ENCODE measurements at places on chromosomes 3 and 15. TPM values are rescaled to one million over a fixed set of nuclear protein-coding genes. Genes with fewer than 3 reads are reported as not detected.

ACAN gene
- 3.3 TPM for total RNA-seq

WDR72 gene
- total RNA-seq: not detected

SAMD7 gene
- total RNA-seq: not detected

GABRR3 gene
- total RNA-seq: not detected

PPP1R14D gene
- not detected for total RNA-seq

DTWD1 gene
- 12.5 TPM for total RNA-seq

COLQ gene
- 1.8 TPM for total RNA-seq

PAK6 gene
- total RNA-seq: not detected

TICRR gene
- total RNA-seq: 0.33 TPM

Data from fibroblast of the aortic adventitia (primary cell).